ENCODE measurements at places on chromosomes 5 and 9. TPM values are rescaled to one million over a fixed set of nuclear protein-coding genes. Genes with fewer than 3 reads are reported as not detected.

DNA sequence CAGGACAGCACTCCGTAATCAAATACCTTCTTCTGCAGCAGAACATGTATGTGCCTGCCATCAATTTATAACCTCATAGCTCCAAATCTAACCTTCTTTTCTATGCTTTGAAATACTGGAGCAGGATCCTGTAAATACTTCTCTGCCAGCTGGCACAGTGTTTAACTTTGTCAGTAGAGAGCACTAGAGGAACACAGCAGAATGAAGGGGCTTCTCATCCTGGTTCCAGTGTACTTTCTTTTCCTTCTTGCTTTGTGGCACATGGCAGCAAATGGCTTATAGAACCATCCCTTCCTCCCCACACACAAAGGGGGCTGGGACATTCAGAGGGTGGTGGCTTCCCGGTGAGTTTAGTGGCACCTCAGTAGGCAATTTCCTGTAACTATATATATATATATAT, 3.8 kb upstream of the FBXW11 start:
- no peak for DNase-seq

DNA sequence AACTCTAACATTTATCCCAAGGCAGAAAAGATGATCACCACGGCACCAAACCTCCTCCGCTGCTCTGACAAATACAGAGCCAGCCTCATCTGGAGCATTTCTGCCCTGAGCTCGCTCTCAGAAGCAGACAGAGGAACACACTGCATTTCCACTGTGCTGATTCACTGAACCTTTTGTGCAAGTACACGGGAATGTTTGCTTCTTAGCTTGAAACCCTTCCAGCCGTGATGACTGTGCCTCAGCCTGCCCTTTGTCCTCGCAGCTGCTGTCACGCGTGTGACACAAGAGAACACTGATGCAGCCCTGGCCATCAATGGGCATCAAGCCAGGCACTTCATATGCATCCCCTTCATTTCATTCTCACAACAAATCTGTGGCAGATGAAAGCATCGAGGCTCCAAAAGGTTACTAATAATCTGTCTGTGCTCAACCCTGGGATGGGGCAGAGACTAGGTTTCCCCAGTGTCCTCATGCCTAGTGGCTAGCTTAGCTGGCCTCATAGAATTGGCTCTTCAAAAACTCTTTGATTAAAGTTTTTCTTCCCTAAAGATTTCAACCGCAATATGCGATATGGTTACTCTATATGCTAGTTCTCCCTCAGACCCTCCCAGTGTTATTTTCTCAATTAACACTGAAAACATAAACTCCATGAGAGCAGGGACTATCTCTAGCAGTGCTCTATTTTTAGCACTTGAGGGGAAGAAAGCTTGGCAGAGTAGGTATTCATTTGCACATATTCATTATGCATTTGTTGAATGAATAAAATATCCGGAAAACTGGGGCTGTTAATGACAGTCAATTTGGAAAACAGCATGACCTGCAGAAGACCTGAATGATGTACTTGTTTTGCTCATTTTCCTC, 7.3 kb downstream of the CDC14B start:
- DNase-seq = no peak

Gene SLC6A7
- not detected for total RNA-seq

Gene UGT3A2
- 0.34 TPM for total RNA-seq

Gene SLU7
- total RNA-seq = 36.9 TPM

Gene CARTPT
- not detected for total RNA-seq
